ENCODE measurements at places on chromosomes 2 and 18. TPM values are rescaled to one million over a fixed set of nuclear protein-coding genes. Genes with fewer than 3 reads are reported as not detected.

- no peaks in the 10 kb centered on the region for H3K27me3 ChIP-seq
- DNase-seq, result no peak
- no peaks in the 10 kb centered on the region for H3K36me3 ChIP-seq
These were observed 242.9 kb upstream of the ID2 start for GRCh38 chr2:8438996-8439395.

DNA sequence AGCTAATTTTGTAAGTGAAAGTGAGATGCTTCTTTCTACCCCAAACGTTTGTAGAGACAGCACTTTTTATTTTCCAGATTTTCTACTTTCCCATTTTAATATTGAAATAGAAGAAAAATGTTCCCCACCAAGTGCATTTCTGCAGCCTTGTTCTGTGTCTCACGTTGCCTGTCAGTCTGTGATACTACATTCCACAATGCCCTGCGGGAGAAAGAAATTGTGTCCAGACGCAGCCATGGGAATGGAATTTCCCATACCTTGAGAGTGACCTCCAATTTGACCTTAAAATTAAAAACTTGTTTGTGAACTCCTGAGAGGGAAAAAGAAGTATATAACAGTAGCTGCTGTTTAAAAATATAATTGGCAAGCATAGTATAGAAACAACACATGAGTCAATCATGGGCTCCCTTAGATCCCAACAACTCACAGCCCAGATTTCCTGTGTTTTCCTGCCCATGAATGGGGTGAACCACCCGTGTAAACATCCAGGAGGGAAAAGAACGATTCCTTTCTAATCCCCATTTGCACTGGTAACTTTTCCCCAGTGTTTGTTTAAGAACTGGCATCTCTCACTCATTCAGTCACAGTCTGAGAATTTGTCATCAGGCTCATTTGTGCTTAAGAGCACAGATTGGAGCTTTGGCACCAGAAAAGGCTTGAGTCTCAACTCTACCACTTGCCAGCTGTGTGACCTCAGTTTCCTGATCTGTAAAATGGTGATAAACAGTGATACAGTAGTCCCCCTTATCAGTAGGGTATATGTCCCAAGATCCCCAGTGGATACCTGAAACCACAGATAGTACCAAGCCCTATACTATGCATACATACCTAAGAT, 166.1 kb upstream of the ZNF521 start:
- no peak overlapping the region for H3K4me3 ChIP-seq
- no peak overlapping the region for H3K27ac ChIP-seq
- no peaks in the 10 kb centered on the region for H3K27me3 ChIP-seq
- no peaks in the 10 kb centered on the region for H3K4me1 ChIP-seq
- H3K36me3 ChIP-seq, result no peaks in the 10 kb centered on the region

- peaks cover 8% of the 10 kb centered on the region for H3K4me1 ChIP-seq
- DNase-seq, result peak; percentile 50
- H3K27me3 ChIP-seq, result peaks cover 21% of the 10 kb centered on the region
- no peaks in the 10 kb centered on the region for H3K36me3 ChIP-seq
These were observed 8.6 kb upstream of the RNF152 start for GRCh38 chr18:61901323-61901986.

- H3K27ac ChIP-seq, result no peak overlapping the region
- H3K36me3 ChIP-seq, result peaks cover 20% of the 10 kb centered on the region
- H3K4me3 ChIP-seq, result no peak overlapping the region
- H3K4me1 ChIP-seq, result peaks cover 17% of the 10 kb centered on the region
- peaks cover 3% of the 10 kb centered on the region for H3K27me3 ChIP-seq
- DNase-seq, result no peak
These were observed 44.3 kb upstream of the GPR39 start for GRCh38 chr2:132372276-132372675.

GRCh38 chr2:70083344-70084156, 3.7 kb upstream of the PCBP1 start:
- DNase-seq, result no peak
- peak overlapping the region; percentile 45 for H3K4me3 ChIP-seq
- peaks cover 43% of the 10 kb centered on the region for H3K4me1 ChIP-seq
- H3K27me3 ChIP-seq, result no peaks in the 10 kb centered on the region

GRCh38 chr2:8595428-8595805, 86.4 kb upstream of the ID2 start:
- H3K4me1 ChIP-seq, result 0 out of 2 replicates have a peak, but pooled peaks cover 3% of the 10 kb centered on the region
- no peak for DNase-seq
- H3K4me3 ChIP-seq, result no peak overlapping the region
- no peaks in the 10 kb centered on the region for H3K27me3 ChIP-seq
- H3K27ac ChIP-seq, result no peak overlapping the region
- H3K36me3 ChIP-seq, result no peaks in the 10 kb centered on the region

DNA sequence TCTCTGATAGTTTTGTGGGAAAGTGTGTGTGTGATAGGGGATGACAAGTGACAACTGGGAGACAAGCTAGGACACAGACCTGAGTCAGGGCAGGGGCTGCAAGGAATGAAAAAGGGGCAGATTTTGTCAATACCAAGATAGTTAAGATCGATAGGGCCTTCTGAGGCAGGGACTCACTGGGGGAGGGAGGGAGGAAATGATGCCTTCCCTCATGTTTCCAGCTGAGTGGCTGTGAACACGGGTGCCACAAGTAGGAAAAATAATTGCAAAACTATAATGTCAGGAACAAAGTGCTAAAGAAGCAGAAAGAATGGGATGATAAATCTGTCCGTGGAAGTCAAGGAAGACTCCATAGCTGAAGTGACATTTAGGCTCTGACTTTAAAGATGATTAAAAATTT, 24.2 kb downstream of the CDH2 start:
- H3K36me3 ChIP-seq, result no peaks in the 10 kb centered on the region
- H3K27me3 ChIP-seq, result no peaks in the 10 kb centered on the region
- DNase-seq, result no peak
- peaks cover 42% of the 10 kb centered on the region for H3K4me1 ChIP-seq
- no peak overlapping the region for H3K4me3 ChIP-seq

DNA sequence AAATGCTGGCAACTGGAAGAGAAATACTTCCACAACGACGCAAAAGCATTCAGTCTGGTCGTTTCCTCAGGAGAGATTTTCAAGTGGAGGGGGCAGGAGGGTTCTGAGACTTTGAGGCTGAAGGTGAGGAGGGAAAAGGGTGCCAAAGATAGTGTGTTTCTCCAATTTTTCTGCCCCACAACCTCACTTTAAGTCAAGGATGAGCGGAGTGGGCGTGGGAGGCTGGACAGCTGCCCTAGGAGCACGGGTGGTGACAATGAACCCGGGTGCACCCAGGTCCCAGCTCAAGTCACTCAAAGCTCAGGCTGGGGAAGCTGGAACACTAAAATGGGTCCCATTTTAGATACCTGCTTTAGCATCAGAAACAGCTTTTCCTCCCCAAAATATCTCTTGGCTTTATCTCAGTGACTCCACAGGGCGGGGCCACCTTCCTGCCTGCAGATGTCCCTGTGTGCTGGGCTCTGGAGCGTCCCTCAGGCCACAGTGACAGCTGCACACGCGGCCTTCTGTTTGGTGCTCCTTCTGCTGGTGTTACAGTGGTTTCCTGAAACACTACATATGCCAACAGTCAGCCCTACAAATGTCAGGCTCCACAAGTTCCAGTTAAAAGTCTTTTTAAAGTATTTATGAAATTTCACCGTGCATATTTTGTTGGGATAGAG, 1.4 kb upstream of the MBP start:
- no peak overlapping the region for H3K27ac ChIP-seq
- DNase-seq, result no peak
- H3K36me3 ChIP-seq, result peaks cover 3% of the 10 kb centered on the region
- H3K4me1 ChIP-seq, result peaks cover 24% of the 10 kb centered on the region

DNA sequence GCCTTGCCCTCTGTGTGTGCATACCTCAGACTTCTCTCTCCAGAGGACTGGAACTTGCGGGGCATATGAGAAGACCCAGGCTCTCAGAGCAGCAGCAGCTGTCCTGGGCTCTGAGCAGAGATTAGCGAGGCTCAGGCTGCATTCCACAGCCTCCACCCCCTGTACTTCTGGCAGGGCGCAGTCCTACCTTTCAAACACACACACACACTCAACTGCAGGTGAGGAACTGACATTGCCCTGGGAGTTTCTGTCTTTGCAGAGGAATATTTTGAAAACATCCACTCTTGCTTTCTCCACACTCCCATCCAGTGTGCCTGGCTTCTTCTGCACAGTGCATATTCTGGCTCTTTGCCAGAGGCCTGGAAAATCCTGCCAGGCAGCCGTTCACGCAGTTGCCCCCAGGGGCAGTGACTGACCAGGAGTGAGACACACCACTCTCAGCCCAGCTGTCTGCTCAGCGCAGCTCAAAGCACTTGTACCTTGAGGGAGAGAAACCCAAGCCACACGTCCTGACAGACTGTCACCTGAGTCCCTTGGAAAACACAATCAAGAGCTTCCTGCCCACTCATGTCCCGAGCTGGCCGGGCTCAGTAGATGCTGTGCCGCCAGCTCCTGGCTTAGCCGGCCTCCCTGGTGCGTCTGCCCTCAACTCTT, 460.8 kb downstream of the RNF144A start:
- no peak overlapping the region for H3K27ac ChIP-seq
- no peak overlapping the region for H3K4me3 ChIP-seq
- DNase-seq, result peak; percentile 26
- peaks cover 3% of the 10 kb centered on the region for H3K4me1 ChIP-seq
- no peaks in the 10 kb centered on the region for H3K36me3 ChIP-seq

- no peaks in the 10 kb centered on the region for H3K36me3 ChIP-seq
- no peak overlapping the region for H3K4me3 ChIP-seq
- H3K4me1 ChIP-seq, result no peaks in the 10 kb centered on the region
- no peak overlapping the region for H3K27ac ChIP-seq
These were observed 18.1 kb downstream of the TEX51 start for GRCh38 chr2:126916744-126917143.

DNA sequence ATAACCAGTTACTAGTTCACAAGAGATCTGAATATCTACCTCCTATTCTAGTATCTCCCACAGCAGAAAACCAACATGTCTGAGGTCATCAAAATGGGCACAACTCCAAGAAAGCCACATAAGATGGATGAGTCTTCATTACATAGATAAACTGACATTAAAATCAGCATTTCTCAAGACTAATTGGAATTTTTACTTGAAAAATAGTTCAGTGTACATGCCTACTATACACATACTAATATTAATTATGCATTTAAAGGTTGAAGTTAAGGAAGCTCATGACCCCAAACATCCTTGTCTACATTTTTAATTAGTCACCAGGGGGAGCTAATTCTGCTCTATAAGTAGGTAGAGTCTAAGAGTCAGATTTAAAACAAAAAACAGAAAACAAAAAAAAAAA, 41.9 kb downstream of the ZNF521 start:
- H3K4me3 ChIP-seq, result no peak overlapping the region
- H3K27ac ChIP-seq, result no peak overlapping the region
- H3K4me1 ChIP-seq, result peaks cover 10% of the 10 kb centered on the region
- no peaks in the 10 kb centered on the region for H3K36me3 ChIP-seq

DNA sequence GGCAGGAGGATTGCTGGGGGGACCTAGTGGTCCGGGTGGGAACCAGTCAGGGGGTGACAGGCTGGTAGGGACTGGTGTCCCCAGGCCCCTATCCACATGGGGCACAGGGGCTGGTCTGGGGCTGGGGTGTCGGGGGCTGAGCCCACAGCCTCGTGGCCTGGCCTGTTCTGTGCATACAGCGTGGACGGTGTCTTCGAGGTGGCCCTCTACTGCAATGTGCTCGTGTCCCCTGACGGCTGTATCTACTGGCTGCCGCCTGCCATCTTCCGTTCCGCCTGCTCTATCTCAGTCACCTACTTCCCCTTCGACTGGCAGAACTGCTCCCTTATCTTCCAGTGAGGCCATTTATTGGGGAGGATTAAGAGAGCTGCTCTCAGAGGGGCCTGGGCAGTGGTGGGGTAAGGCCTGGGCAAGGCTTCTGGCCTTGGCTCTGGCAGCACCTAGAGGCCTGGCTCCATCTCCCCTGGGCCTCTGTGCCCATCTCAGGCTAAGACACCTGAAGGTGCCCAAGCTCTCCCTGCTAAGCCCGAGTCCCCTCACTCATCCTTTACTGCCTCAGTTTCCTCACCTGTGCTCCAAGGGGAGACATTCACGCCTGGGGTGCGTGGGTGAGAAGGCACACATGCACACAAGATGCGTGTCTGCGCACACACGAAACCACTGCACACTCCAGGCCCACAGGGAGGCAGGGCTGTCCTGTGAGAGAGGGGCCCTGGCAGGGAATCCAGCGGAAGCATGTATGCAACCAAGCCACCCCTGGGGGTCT, 1.9 kb downstream of the CHRNG start:
- H3K4me3 ChIP-seq, result no peak overlapping the region
- H3K27ac ChIP-seq, result no peak overlapping the region
- H3K36me3 ChIP-seq, result peaks cover 4% of the 10 kb centered on the region
- H3K4me1 ChIP-seq, result peaks cover 21% of the 10 kb centered on the region
- no peak for DNase-seq

- DNase-seq, result no peak
- peaks cover 9% of the 10 kb centered on the region for H3K4me1 ChIP-seq
- no peak overlapping the region for H3K27ac ChIP-seq
- H3K36me3 ChIP-seq, result no peaks in the 10 kb centered on the region
- H3K27me3 ChIP-seq, result no peaks in the 10 kb centered on the region
These were observed 104.3 kb downstream of the PRKCE start for GRCh38 chr2:45755585-45756335.

GRCh38 chr2:174577967-174578589, 19.5 kb downstream of the WIPF1 start:
- H3K4me3 ChIP-seq, result no peak overlapping the region
- no peak overlapping the region for H3K27ac ChIP-seq
- no peaks in the 10 kb centered on the region for H3K27me3 ChIP-seq
- no peak for DNase-seq
- H3K4me1 ChIP-seq, result peaks cover 3% of the 10 kb centered on the region

GRCh38 chr2:217732992-217733391, 269.8 kb downstream of the TNS1 start:
- no peak overlapping the region for H3K27ac ChIP-seq
- DNase-seq, result no peak
- no peaks in the 10 kb centered on the region for H3K36me3 ChIP-seq
- H3K4me3 ChIP-seq, result no peak overlapping the region

- no peaks in the 10 kb centered on the region for H3K36me3 ChIP-seq
- DNase-seq, result no peak
- no peak overlapping the region for H3K27ac ChIP-seq
- no peaks in the 10 kb centered on the region for H3K27me3 ChIP-seq
These were observed 35.8 kb downstream of the SCTR start for GRCh38 chr2:119488245-119489214.

DNA sequence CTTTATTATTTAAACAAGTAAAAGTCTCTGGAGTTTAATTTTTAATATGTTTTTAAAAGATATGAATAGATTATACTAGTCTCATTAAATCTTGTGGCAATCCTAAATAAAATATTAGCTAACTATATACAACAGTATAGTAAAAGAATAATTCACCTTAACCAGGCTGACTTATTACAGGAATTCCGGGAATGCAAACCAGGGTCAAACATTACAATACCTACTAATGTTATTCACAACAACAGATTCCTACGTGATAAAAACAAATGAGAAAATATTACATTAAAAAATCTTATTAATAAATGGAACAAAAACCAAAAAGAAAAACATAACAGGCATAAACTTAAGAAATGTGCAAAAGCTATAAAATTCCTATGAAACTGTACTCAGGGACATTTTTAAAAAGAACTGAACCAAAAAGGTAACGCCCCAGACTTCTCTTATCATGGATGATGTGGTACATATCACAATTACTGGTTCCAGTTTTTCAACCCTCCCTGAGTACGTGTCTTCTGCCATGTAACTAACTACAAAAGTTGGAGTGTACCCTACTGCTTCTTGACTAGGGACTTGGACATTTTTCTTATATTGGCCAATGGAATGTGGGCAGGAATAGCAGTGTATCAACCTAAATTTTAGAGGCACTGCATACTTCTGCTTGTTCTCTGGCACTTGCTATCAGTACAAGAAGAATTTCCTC, 20.2 kb downstream of the TTC21B start:
- no peak overlapping the region for H3K4me3 ChIP-seq
- H3K27ac ChIP-seq, result peak overlapping the region; percentile 78
- H3K4me1 ChIP-seq, result peaks cover 11% of the 10 kb centered on the region
- no peaks in the 10 kb centered on the region for H3K27me3 ChIP-seq

Gene IL1RN
- not detected for total RNA-seq

Gene ZNF892
- total RNA-seq, result 10.8 TPM

Gene RIT2
- total RNA-seq, result 1.4 TPM

Gene CIB4
- total RNA-seq, result not detected

Gene TAF4B
- 13.3 TPM for total RNA-seq

Gene CXCR4
- 1.3 TPM for total RNA-seq
